ENCODE measurements at places on chromosomes 12 and 14.

GRCh38 chr12:14554281-14555007, 13.2 kb downstream of the PLBD1 start:
- no peak for DNase-seq

DNA sequence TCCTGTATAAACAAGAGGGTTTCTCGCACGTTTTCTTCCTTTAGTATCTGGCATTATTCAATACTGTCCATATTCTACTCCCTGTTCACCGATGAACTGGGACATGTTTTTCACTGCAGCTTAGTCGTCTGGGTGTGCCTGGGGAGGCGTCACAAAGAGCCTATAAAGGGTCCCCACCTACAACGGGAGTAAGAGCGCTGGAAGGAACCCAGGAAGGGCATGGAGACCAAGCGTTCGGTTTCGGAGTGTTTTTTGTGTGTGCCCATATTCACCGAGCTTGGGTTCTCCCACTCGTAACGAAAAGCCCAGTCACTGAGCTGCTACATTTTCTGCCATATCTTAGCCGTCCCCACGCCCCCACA, 592 bp upstream of the USP15 start:
- DNase-seq = no peak

DNA sequence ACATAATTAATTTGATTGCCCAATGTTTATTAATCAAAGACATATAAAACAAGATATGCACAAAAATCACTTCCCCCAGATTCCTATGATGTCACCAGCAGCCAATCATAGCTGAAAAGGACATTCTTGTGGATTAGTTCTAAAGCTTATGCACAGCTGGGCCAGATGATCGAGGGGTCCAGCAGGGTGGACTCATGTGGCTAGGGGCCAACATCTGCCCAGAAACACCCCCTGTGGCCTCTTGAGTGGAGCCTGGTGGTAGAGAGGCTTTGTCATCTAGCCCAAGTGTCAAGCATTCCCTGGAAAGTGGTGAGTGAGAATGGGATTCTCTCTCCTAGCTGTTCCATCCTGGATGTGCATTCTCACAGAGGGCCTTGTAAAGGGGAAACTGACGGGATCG, 590.0 kb downstream of the BCL11B start:
- no peak for DNase-seq

DNA sequence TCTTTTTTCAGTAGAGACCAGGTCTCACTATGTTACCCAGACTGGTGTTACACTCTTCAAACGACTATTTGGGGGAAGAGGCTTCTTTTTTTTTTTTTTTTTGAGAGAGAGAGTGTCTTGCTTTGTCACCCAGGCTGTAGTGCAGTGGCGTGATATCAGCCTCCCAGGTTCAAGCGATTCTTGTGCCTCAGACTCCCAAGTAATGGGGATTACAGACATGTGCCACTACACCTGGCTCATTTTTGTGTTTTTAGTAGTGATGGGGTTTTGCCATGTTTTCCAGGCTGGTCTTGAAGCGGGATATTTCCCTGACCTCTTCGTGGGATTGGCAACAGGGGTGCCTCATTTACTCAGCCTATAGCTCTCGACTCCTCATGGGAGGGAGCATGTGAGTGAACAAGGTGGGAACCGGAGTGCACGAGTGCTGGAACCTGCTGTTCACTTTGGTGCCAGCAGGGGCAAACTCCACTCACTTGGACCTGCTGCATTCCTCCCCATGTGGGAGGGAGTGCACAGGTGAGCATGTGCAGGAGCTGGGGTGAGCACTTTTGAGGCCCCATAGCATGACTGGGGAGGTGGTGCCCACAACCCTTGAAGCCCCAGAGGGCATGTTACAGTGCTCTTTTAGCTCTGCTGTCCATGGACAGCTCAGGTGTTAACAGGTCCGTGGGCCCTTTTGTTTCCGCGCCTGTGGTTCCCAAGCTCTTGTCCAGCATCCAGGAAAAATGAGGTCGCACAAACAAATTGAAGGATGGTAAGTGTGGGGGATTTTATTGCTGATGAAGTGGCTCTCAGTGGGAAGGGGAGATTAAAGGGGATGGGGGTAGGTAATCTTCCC, 79.1 kb upstream of the HECTD1 start:
- DNase-seq = peak; percentile 12

DNA sequence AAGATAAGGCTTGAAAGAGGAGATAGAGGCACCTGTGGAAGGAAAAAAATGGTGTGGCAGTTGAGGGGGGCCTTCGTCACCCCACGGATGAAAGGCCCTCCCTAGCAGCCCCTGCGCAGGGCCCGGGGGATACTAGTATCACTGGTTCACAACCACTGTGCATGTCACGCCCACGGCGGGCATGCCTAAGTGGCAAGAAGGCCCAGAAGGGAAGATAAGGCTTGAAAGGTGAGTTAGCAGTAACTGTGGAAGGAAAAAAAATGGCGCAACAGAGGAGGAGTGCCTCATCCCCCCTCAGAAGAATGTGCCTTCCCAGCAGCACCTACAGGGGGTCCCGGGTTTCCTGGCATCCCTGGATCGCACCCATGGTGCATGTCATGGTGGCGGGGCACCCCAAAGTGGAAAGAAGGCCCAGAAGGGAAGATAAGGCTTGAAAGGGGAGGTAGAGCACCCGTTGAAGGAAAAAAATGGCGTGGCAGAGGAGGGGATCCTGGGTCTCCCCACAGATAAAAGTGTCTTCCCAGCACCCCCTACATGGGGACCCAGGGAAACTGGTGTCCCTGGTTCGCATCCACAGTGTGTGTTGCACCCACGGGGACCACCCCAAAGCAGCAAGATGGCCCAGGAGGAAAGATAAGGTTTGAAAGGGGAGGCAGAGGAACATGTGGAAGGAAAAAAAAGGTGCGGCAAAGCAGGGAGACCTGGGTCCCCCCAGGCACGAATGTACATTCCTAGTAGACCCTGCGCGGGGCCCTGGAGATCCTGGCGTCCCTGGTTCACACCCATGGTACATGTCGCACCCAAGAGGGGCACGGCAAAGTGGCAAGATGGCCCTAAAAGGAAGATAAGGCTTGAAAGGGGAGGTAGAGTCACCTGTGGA, 279.2 kb downstream of the ALG10 start:
- no peak for DNase-seq

- DNase-seq = no peak
Measured at GRCh38 chr12:114815026-114815795, 131.2 kb upstream of the TBX3 start.

- no peak for DNase-seq
Measured at GRCh38 chr12:85301051-85301450, 21.0 kb downstream of the ALX1 start.

- DNase-seq = no peak
Measured at GRCh38 chr12:7061138-7061537, 620 bp downstream of the C1S start.

DNA sequence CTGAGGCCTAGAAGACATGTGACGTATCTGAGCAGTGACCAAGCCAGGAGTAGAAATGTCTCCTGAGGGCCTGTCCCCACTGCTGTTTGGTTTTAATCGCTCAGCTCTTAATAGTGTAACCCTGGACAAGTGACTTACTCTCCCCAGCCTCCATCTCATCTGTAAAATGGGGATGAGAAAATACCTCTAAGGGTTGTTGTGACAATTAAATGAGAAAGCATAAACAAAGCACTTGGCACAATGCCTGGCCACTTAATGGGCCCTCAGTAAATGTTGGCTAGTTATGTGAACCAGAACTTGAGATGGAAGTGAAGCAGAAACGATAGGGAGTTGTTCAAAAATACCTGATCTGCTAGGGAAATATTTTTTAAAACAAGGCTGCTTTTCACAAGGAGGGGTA, 58.2 kb downstream of the HMGA2 start:
- DNase-seq = no peak

DNA sequence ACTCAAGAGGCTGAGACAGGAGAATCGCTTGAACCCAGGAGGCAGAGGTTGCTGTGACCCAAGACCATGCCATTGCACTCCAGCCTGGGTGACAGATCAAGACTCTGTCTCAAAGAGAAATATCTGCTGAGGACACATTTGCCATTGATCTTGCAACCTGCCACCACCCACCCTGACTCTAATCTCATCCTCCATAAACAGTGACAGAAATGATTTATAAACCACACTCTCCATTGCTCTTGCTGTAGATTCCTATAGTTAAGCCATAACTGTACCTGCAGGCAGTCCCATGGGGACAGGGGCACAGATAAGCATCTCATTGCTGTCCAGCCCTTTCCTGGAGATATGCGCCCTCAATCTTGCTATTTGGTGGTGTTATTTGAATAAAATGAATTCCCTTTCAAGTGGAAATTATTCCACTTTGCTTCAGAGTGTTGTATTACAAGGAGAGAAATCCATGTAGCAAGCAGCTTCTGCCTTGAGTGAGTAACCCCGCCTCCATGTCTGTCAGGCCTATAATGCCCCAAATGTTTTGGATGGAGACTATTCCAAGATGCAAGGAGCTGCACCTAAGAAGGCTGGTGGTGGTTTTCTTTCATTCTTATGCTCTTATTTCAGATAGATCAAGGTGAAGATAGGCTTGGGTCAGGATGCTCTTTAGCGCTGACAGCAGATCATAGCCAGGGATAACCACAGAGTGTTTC, 3.0 kb upstream of the ZDHHC22 start:
- no peak for DNase-seq

DNA sequence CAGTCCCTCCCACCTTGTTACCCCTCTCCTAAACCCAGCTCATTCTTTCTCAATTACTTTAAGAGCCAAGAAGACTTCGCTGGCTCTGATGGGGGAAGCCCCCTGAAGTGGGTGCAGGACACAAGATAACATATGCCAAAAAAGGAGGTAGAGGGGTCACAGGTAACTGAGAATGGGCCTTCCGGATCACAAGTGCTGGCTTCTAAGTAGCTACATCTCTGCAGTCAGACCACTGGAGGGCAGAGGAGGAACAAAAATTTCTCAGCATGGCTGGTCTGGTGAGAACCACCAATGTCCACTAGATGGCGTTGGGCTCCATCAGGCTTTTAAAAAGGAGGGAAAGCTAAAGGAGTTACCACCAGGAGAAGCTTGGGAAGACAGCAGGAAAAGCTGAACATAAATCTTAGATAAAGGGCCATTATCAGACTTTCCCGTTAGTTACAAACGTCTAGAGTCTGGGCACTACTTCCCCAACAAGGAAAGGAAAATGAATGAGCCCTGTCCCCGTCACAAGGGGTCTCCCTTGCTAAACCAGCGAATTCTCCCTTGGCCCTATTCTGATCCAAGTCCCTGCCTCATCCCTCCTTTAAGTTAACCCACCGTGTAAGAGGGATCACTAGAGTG, 11.6 kb upstream of the CDH24 start:
- DNase-seq = peak; percentile 67

DNA sequence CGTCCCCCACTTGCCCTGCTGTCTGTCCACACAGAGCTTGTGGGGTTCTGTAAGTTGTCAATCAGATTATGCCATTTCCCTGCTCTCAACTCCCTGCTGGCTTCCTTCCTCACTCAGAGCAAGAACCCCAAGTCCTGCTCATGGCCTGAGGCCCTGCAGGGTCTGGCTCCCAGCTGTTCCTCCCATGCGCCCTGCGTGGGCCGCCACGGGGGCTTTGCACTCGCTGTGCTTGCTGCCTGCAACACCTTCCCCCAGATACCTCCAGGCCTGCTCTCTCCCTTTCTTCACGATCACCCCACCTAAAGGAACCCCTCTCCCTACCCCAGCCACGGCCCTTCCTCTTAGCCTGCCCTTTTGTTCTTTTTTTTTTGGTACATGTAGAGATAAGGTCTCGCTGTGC, 234.6 kb downstream of the AACS start:
- DNase-seq = no peak

DNA sequence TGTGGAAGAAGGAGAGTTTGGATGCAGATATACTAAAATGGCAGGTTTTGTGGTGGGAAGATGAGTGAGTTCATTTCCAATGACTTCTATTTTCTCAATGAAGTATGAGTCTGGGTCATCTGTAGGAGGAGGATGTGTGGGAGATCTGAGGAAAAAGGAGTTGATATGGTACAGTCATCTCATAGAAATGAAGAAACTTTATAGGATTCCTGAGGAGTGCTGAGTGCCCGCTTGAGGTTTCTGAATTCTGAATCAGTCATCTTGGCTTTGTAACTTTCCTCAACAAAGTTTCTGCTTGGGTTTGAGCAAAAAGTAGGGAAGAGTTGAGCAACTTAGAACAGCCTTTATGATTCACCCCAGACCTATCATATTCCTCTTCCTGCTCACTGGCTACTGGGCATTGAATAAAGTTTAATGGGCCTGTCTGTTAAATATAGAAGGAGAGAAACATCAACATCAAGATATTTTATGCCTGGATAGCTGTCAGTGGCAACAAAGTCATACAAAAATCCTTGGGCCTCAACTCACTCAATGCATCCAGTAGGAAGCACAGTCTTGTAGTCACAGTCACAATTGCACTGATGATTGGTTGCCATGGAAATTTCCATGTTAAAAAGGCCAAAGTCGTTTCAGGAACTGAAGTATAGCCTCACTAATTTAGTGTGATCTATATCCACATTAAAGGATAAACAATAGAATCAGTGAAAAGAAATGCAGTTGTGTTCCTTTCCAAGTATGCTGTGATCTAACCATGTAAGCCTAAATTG, 284.7 kb downstream of the DUSP6 start:
- DNase-seq = no peak

- DNase-seq = no peak
Measured at GRCh38 chr12:31259136-31259886, 66.6 kb downstream of the SINHCAF start.

DNA sequence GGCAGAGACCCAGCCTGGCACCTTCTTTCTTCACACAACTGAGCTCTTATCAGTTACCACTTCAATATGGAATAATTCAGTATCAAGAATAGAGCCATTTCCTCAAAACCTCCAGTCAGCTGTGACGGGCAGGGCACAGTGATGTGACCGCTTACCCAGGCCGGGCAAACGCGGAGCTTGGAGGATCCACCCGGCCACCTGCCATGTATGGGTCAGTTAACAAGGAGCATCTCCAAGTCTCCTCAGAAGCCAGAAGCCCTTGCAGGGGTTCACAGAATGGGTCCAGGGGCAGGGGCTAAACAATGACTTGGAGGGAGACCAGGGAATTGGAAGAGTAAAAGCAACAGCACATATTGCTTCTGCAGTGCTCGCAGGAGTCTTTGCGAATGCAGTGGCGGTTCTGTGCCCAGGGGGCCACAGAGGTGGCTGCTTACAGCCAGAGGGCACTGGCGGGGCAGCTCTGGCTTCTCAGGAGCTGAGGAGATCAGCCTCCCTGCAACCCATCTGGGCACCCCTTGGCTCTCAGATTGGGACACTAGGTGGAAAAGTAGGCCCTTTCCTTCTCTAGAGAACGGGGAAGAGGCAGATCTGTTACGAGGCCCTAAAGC, 162.3 kb downstream of the CALM1 start:
- no peak for DNase-seq

All from activated naive CD4-positive, alpha-beta T cell treated with anti-CD3 and anti-CD28 coated beads, Interleukin-2, amount 50 U/mL, for 16 hours (primary cell).